NCI-H1417 (cell line): ENCODE measurements at places on chromosomes 11 and 22.

GRCh38 chr11:28481616-28482480 is 373.7 kb downstream of the METTL15 start:
- DNase-seq: peak; percentile 49

- no peak for DNase-seq
These were observed 27.0 kb downstream of the TCIRG1 start for GRCh38 chr11:68065841-68066240.

DNA sequence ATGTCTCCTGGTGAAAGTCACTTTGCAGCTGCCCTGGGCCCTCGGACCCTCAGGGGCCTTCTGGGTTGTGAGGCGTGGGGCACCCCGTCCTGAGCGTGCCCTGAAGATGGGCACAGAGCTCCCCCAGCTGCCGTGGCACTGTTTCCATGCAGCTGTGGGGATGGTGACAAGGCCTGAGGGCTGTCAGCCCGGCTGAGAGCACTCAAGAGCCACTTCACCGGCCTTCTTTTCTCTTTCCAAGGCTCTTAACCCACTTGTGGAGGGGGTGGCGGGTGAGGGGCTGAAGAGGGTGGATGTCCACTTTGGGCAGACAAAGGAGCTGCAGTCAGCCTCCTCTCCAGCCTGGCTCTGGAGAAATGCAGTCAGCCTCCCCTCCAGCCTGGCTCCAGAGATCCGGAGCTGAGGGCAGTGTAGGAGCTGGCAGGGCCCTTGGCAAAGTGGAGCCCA is 239.5 kb downstream of the ST3GAL4 start:
- DNase-seq: peak; percentile 96

- no peak for DNase-seq
These were observed 6.4 kb downstream of the BIRC3 start for GRCh38 chr11:102323542-102324251.

GRCh38 chr22:22600531-22601261 is 41.6 kb upstream of the PRAME start:
- no peak for DNase-seq

DNA sequence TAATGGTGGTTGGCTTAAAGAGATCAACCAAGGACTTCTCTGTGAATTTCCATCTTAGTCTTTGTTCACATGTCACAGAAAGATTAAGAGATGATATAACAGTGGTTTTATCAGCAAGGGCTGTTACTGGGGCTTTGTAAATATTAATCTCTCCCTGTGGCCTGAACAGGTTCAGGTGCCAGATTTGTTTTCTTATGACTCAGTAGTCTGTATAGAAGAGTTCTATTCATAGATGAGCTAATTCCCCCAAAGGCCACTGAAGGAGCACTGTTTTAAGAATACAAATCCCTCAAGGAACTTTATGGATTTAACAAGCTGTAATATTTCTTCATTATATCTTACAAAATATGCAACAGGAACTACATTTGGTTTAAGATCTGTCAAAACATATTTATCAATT is 50.4 kb downstream of the TCP11L1 start:
- no peak for DNase-seq

DNA sequence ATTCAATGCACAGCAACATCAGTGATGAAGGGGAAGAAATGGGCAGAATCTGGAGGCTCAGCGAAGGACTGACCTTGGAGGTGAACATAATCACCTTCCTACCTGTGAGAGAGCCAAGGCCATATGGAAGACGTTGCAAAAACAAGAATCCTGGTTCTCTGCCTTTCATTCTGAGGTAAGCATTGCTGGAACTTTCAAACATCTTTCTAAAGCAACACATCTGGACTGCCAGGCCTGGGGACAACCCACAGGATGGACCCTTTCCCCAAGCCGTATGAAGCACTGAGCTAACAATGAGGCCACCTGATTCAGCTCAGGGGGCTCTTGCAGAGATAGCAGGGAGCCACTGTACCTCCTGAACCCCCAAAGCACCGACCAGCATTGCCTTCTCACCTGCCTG is 70.5 kb downstream of the ETS1 start:
- DNase-seq: no peak

DNA sequence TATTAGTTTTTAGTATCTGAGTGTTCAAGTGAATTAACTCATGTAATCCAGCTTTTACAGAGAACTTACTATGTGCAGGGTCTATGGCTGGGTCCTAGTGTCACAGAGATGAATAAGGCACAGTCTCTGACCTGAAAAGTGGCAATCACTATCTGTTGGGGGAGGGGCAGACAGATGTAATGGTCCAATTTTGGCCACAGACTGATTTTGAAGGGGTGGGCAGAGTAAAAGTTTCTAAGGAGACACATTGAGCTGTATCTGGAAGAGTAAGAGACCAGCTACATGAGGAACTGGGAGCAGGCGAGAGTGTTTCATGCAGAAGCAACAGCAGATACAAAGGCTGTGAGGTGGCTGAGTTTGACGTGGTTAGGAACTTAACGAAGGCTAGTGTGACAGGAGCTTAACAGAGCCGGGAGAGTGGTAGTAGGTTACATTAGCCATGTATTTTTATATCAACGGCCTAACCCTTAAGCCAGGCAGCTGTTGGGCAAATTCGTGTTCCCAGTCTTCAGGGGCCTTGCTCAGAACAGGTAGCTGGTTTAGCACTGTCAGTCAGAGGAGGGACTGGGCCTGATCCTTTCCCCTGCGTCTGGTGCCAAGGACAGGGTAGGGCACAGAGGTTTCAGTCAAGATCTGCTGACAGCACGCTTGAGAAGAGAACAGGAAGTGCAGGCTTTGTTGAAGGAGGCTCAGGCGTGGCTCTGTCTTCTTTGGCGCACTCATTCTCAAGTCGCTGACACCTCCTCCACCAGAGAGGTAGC is 1.4 kb upstream of the STIM1 start:
- DNase-seq: no peak

DNA sequence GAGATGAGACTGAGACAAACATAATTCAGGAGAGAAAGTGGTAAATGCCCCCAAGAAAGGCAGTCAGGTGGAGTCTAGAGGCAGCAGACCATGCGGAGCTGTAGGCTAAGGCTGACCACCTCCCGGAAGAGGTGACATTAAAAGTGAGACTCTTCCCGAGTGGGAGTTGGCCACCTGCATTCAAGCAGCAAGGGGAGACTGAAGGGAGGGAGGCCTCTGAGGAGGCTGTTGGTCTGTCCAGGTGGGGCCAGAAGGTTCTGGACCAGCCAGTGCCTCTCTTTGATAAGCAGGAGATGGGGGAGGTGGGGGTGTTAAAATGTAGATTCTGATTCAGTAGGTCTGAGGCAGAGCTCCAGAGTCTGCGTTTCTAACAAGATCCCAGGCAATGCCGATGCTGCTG is 37.5 kb downstream of the CD6 start:
- DNase-seq: no peak

- no peak for DNase-seq
These were observed at the start of gene CSRP3 for GRCh38 chr11:19201737-19202605. CSRP3 (minus strand) TSS chr11:19201983; CDS start chr11:19192448, 9,535 bp downstream.

DNA sequence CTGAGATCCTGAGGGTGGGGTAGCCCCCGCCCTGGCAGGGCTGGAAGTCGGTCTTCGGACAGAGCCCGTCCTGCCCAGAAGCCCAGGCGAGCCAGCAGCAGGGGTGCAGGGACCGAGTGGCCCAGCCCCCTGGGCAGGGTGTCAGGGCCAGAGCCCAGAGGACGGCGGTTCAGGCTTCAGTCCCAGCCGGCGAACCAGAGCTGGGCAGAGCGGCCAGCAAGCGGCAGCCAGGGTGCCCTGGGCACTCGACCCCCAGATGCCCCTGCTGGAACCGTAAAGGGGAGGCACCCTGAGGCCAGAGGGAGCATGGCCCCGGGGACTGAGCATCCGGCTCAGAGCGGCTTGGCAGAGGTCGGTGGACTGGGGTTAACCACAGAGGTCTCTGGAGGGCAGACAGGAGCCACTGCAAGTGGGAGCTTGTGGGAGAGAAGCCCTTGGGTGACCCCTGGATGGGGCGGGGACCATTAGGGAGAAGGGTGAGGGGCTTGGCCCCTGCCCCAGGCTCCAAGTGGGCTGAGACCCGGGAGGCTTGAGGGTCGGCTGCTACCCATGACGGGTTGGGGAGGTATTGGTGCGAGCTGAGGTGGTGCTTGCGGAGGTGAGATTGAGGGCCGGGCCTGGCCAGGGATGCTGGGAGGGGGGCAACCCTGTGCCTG is 15.9 kb downstream of the LSP1 start:
- no peak for DNase-seq

DNA sequence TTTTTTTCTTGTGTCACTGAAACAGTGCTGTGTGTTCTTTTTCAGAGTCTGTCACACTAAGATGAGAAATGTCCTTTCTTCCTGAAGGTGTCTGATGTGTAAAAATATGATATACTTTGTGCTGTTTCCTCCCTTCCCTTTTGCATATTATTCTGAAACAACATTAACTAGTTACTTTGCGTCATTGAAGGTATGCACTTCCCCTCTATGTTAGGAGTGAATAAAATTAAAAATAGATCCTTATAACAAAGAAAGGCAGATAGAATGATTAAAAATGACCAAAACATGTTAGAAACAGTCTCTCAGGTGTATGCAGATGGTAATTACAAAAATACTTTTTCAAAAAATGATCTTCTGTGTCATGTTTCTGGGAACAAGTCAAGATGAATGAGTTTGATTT is 1.6 kb upstream of the RAB30 start:
- no peak for DNase-seq

- DNase-seq: peak; percentile 5
These were observed 186.2 kb downstream of the SPON1 start for GRCh38 chr11:14148653-14149273.

GRCh38 chr11:134330611-134331353 is 1.0 kb upstream of the GLB1L2 start:
- peak; percentile 52 for DNase-seq

DNA sequence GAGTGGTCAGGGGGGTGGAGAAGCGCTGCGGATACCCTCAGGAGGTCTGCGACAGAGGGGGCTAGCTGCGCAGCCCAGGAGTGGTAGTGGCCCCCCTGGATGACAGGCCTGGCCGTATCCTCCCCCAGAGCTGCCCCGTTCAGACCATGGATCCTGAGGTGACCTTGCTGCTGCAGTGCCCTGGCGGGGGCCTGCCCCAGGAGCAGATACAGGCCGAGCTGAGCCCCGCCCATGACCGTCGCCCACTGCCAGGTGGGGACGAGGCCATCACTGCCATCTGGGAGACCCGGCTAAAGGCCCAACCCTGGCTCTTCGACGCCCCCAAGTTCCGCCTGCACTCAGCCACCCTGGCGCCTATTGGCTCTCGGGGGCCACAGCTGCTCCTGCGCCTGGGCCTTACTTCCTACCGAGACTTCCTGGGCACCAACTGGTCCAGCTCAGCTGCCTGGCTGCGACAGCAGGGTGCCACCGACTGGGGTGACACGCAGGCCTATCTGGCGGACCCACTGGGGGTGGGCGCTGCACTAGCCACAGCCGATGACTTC is 505 bp downstream of the NUDT22 start:
- DNase-seq: no peak

DNA sequence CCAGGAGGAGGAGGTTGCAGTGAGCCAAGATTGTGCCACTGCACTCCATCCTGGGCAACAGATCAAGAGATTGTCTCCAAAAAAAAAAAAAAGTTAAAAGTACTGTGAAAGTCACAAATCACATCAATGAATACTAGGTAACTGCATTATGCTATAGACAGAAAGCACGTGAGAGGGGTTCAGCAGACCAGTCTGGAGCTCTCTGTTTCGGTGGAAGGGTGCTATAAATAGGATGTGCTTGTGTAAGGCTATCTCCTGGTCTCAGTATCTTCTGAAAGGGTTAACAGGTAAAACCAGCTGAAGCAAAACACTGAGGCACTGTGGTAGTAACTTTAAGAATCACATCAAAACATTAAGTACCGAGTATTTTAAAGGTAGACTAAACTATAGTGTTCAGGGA is 43.4 kb downstream of the EIF4ENIF1 start:
- DNase-seq: no peak

DNA sequence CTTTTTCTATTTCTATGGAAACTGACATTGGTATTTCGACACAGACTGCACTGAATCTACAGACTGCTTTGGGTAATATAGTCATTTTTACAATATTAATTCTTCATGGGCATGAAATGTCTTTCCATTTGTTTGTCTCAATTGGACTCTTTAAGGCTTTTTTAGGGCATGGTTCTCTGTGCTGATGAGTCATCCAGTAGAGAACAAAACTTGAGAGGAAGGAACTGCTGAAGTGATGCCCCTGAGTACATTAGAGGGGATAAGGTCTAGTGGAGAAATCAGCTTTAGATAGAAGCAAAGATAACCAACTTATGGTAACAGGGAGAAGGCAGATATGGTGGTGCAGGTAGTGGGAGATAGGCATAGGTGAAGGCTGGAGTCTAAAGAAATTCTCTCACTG is 25.1 kb downstream of the TSG101 start:
- DNase-seq: no peak

DNA sequence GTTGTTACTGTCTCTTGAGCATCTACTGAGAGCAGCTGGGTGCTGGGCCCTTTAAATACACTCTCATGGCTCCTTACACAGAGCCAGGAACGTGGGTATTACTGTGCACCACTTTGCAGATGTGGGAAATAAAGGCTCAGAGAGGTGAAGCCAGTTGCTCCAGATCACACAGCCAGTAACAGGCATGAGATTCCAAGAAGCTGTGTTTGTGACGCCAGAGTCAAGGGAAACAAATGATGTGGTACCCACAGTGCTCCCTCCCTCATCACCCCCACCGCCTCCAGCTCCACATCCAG is 1.4 kb upstream of the PRDM11 start:
- DNase-seq: no peak

DNA sequence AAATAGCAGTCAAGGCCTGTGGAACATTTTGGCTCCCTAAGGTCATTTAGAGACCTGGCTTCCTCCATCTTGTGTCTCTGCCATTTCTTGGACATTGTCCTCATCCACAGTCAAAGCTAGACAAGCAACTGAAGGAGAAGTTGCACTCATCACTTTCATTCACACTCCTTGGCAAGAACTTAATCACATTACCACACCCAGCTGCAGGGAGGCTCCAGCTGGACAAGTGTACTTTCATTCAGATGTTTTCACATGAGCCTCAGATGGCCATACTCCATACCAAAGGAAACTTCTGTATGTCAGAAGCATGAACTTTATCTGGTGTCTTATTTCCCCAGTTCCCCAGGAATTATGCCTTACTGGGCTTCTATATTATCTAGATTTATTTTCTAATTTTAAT is 537.4 kb downstream of the TMEM135 start:
- no peak for DNase-seq

DNA sequence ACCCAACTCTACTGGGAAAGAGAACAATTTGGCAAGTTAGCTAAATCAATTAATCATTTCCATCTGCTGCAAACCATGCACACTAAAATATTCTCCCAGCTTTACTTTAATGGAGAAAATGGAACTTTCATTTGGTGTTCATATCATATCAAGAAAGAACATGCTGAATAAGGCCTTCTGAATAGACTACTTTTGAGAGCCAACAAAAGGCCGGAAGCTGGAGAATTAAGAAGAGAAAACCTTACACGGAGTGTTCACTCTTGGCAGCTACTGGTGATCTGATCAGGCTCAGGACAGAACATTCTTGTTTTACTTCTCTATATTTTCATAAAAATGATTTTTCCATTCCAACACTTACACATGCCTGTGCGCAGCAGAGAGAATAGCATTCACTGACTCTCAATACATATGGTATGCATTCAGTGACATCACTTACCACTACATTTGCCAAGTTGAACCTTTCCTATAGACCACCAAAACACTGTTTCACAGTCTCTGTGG is 165.3 kb downstream of the TTC28 start:
- DNase-seq: no peak
